ENCODE measurements at places on chromosomes 2 and 18. TPM values are rescaled to one million over a fixed set of nuclear protein-coding genes. Genes with fewer than 3 reads are reported as not detected.

Gene HJURP
- 35.0 TPM for total RNA-seq

Gene GPR75
- 4.2 TPM for total RNA-seq

Gene ZCCHC2
- total RNA-seq = 6.9 TPM

GRCh38 chr2:120531863-120532600, 186.1 kb downstream of the INHBB start:
- no peak for DNase-seq

DNA sequence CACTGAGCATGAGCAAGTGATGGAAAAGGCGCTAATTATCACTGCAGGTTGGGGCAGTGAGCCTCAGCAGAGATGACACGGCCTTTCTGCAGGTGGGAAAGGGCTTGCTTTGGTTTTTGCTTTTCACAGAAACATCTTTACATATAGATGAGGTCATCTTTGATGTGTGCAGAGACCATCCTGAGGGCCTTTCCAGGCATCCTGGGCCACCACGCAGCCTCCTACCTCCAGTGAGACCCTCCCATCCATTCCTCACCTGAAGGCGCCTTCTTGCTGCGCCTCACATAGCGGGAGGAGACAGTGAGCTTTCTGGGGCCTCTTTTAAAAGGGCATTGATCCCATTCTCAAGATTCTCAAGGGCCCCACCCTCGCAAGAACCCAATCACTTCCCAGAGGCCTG, 235.3 kb upstream of the RAB6C start:
- no peak for DNase-seq

DNA sequence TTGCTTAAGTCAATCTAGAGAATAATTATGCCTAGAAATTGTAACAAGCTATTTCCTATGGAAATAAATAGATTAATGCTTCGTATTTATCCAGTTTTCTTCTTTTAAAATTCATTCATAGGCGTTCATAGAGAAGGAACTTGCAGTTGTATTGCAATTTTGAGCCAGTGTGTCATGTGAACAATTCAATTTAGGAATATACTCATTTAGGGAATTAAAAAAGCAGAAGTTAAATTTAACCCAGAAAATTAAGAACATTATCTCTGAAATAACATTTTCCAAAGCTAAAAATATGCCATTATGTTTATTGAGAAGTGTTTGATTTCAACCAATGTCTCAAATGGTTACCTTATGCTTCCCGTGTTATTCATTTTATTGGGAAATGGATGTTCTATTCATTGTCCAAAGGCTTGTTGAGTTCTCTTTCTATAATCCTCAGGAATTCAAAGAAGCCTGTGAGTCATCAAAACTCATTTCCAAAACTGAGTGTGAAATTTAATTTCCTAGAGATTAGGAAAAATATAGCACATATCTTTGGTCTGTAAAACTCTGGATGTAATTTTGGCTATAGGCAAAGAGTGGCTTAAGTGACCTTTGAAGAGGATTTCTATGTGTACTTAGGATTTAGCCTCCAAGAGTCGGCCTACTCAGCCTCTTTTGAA, 99.7 kb downstream of the SLC8A1 start:
- DNase-seq = no peak

DNA sequence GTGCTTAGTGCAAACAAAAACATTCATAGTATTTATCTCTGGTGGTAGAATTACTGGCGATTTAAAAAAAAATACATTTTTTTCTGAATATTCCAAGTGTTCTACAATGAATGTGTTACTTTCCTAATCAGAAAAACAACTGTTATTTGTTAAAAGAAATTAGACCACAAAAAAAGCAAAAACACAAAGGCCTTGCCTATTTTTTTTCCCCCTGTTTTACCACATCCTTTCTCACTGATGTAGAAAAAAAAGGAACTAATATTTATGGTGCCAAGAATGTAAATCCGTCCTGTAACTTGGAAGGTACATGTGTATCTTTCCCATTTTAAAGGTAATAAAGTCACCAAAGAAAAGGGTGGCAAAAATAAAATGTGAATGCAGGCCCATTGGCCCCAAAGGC, 28.4 kb upstream of the MGAT4A start:
- no peak for DNase-seq

GRCh38 chr2:241501551-241501950, 6.8 kb downstream of the STK25 start:
- DNase-seq = no peak

DNA sequence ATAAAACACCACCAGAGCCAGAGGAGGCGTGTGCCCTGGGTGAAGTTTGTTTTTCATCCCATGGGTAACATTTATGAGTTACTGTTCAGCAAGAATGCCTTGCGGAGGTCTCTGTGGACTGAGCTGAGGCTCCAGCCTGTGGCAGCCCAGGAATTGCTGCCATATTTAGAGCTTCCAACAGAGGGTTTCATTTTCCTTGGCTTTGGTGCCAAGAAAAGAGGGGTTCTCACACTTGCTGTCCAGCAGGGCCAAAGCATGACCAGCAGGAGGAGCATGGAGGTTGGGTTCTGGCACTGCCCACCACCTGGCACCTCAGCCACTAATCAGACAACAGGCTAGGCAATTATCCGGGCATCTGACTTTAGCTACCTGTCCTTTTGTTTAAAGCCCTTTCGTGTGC, 36.7 kb downstream of the EPAS1 start:
- no peak for DNase-seq

GRCh38 chr18:49094979-49095632, 144.3 kb upstream of the SMAD7 start:
- no peak for DNase-seq

DNA sequence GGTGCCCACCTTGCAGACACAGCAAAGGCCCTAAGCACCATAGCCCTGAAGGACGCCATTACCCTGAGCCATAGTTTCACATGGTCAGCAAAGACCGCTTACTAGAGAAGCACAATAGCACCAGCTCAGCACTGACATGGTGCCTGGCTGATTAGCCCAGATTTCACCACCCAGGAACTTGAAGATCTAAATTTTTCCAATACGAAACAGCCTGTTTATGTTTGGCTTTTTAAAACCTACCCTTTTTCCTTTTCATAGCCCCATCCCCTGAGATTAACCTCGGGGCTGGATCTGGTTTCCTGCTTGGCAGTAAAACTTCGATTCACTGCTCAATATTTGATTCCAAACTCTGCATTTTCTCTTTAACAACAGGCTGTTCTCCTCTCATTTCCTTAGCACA, 158.5 kb upstream of the PID1 start:
- DNase-seq = no peak

- DNase-seq = no peak
Observed at GRCh38 chr2:96167407-96168013, 22.3 kb upstream of the DUSP2 start.

DNA sequence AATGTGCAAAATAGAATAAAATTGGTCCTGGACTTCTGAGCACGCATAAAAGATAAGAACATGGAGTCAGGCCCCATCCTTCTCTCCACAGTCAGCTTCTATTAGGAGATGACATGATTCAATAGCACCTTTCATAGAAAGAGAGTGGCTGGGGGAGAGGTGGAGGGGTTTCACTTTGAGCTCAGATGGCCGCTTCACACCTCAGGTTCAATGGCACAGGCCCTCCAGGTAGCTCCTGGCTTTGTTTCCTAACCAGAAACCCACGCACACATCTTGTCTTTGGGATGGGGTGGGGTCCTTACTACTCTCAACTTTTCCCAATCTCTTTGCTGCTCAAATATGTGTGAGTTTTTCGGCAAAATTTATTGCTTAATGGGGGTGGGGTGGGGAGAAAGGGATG, 332.3 kb downstream of the CLIP4 start:
- no peak for DNase-seq

All from Caco-2 (cell line).